ENCODE measurements at places on chromosomes 5 and 9.

DNA sequence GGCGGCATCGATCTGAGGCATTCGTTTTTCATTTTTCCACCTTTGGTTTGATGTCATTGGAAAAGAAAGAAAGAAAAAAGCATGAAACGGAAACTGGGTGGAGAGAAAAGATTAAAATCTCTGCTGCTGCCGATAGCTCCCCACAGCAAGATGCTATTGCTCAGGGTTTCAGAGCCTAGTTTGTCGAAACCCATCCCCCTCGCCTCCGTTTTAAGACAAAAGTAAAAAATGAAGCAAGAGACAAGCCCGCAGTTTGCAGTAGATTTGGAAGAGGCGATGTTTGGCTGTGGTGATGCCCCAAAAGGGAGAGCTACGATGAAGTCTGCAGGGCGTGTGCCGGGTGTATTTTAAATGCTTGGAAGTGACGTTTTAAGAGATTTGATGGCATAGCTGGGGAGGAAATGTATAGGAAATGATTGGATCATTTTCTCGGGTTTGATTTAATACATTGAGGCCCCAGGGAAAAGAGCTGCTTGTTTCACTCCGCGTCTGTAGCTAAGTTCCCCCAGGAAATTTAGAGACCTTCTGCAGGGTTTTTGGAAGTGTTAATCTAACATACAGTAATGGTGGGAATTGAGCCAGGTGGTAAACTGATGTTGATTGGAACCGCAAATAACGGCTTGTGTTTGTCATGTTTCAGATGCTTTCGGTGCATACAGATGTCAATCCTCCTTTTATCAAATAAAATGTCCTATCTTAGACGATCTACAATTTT is 909 bp downstream of the NDFIP1 start:
- DNase-seq: no peak

GRCh38 chr5:138349852-138350562 is 2.5 kb upstream of the KDM3B start:
- no peak for DNase-seq

GRCh38 chr5:19233573-19233972 is 754.4 kb downstream of the CDH18 start:
- no peak for DNase-seq

- DNase-seq: no peak
Observed at GRCh38 chr9:6150483-6150882, 65.1 kb upstream of the IL33 start.

DNA sequence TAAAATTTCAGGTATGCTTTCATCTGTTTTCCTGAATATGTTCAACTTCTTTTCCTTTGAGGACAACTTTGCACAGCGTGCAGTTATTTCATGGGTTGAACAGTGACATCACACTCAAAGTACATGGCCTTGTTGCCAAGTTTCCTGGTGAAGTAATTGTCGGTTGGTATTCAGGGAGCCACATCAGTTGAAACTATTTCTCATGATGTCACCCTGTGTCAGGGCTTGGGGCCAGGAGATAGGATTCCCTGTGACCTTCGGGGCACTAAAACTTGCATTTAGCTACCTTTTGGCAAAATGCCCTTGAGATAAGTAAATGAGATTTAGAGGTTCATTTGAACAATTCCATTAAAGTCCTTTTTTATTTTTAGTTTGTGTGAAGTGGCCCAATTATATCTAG is 383.9 kb downstream of the SH3GL2 start:
- DNase-seq: no peak

GRCh38 chr5:136992796-136993489 is 506.2 kb downstream of the SPOCK1 start:
- no peak for DNase-seq

DNA sequence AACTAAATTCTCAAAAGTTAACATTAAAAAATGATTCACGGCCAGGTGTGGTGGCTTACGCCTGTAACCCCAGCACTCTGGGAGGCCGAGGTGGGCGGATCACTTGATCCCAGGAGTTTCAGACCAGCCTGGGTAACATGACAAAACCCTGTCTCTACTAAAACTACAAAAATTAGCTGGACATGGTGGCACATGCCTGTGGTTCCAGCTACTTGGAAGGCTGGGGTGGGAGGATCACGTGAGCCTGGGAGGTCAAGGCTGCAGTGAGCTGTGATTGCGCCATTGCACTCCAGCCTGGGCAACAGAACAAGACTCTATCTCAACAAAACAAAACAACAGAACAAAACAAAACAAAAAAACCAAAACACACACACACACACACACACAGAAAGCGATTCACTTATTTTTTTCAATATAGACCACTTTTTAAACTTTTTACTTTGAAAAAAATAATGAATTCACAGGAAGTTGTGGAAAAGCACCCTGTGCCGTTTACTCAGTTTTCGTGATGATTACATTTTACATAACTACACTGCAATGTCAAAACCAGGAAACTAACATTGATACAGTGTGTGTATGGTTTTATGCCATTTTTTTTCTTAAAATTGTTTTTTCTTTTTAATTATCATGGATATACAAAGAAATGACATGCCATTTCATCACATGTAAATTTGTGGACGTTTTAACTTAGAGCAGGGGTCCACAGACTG is 73.7 kb downstream of the TENT4A start:
- DNase-seq: no peak

DNA sequence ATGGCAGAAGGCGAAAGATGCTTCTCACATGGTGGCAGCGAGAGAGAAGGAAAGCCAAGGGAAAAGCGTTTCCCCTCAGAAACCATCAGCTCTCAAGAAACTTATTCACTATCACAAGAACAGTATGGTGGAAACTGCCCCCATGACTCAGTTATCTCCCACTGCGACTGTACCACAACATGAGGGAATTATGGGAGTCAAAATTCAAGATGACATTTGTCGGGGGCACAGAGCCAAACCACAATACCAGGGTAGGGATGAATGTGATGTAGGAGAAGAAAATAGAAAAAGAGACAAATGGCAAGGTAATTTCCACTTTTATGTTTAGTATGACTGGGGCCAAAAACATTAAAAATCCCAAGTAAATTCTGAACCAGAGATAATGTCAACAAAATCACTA is 216.8 kb downstream of the TRIM36 start:
- no peak for DNase-seq

- no peak for DNase-seq
Observed at GRCh38 chr5:168740811-168741213, 161.6 kb upstream of the PANK3 start.

GRCh38 chr9:99073985-99074901 is 30.7 kb upstream of the TGFBR1 start:
- no peak for DNase-seq

- DNase-seq: no peak
Observed at GRCh38 chr9:77838986-77839385, 190.9 kb upstream of the GNA14 start.

DNA sequence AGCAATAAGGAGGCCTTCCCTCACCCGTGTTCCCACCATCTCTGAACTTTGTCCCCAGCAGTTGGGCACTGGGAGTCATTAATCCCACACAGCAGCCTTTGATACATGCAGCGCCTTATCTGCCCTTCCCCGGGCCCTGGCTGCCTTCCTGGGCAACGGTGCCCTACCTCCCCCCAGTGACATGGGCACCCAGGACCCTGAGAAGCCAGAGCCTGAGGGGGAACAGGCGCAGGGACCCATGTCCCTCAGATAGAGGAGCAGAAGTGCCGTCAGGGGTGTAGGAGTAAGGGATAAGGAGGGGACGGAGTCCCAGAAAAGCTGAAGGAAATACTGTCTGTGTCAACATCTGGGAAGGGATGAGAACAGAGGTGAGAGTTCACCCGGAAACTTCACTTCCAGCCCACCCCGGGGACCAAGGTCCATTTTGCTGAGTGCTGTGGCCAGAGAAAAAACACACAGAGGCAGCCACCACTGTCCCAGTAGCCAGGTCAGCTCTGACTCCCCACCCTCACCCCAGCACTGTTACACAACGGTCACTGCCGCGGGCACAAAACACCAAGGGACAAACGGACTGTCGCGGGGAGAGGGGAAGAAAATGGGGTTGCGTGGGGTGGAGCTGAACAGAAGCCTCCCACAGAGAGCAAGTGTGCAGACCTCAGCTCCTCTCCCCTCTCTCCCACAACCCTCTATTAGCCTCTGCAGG is 3.8 kb downstream of the PCDH1 start:
- DNase-seq: no peak

GRCh38 chr5:135013947-135014570 is 20.0 kb downstream of the PITX1 start:
- no peak for DNase-seq

DNA sequence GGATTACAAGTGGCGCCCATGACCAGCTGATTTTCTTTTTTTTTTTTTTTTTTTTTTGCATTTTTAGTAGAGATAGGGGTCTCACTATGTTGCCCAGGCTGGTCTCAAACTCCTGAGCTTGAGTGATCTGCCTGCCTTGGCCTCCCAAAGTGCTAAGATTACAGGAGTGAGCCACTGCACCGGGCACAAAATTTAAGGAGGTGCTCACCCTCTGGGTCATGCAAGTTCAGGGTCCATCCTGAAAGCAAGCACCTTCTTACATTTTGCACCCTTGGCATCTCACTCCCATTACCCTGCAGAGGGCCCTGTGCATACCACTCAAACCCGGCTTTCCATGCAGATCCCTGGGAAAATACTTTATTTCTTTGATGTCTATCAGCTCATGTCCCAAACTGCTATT is 95.6 kb upstream of the ADRA1B start:
- no peak for DNase-seq

DNA sequence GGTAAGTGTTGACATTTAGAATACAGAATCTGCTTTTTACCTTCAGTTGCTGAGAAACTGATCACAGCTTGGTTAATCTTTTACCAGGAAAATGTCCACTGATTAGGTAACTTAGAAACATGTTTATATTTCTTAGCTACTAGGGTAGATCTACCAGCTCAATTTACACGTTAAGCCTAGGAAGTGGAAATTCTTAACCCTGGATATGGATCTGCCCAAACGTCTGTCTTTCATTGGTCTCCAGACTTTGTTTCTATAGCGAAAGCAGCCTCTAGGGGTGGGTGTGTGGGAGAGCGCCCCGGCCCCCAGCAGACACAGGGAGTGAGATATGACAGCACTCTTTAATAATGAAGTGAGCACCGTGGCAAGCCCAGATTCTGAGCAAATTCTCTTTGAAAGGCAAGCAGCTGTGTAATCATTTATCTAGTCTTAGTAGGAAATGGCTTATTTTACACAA is 141.6 kb upstream of the ZNF608 start:
- DNase-seq: peak; percentile 51

Measured in SK-N-DZ (cell line).